ENCODE measurements at places on chromosomes 16 and 17.
A peak's percentile ranks its signal among the peaks of the same experiment; 100 is the strongest.

DNA sequence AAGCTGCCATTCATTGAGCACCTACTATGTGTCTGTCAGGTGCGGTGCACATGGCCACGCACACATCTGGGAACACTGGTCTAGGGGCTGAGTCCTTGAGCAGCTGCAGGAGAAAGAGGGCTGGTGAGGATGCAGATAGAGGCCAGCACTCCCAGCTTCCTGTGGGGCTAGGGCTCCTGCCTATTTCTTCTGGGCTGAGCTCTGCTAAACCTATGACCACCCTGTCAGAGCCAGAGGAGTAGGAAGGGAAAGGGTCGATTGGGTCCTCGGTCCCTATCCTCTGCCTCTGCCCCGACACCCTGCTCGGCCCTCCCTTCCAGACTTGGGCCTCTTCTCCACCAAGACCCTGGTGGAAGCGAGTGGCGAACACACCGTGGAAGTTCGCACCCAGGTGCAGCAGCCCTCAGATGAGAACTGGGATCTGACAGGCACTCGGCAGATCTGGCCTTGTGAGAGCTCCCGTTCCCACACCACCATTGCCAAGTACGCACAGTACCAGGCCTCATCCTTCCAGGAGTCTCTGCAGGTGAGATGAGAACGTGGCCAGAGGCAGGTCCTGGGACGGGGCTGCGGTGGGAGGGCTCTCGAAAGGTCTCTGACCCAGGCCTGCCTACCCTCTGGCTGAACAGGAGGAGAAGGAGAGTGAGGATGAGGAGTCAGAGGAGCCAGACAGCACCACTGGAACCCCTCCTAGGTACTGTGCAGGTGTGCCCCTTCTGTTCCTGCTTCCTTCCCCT lies 4.0 kb upstream of the TMEM88 start:
- no peak for DNase-seq

DNA sequence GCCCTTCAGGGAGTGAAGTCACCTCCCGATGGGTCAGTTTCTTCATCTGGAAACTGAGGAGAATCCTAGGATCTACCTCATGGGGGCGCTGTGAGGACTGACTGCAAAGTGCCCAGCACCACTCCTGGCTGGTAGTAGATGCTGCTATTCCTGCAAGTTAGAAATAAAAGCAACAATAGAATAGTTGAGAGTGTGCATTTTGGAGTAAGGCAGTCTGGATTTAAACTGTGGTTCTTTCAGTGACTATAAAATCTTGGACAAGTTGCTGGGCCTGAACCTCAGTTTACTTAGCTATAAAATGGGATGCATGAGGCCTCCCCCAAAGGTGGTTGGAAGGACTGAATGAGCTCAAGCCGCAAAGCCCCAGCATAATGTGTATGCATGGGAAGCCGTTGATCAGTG lies 70.6 kb downstream of the CYB5B start:
- peak; percentile 5 for DNase-seq

- no peak for DNase-seq
Measured at GRCh38 chr17:76957678-76958464, 89.7 kb downstream of the MGAT5B start.

GRCh38 chr17:4161967-4162305 lies 18.9 kb downstream of the CYB5D2 start:
- no peak for DNase-seq

GRCh38 chr16:15055141-15056053 lies 477 bp downstream of the NTAN1 start:
- no peak for DNase-seq

DNA sequence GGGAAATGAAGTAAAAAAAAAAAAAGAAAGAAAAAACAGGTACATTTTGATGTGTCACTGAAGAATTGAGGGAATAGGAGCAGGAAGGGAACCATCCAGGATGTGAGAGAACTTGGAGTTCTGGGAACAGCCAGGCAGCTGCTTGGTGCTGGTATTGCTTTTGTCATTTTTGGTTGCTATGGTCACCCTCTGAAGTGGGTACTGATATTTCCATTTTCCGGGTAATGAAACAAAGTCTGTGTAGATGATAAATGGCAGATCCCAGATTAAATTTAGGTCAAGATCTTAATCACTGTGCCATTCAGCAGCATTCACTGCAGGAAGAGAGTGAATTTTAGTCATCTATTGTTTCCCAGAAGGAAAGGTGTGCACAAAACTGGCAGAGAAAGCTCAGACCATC lies 93.6 kb downstream of the ABCA8 start:
- no peak for DNase-seq
